ENCODE measurements at places on chromosomes 3 and 15.
A peak's percentile ranks its signal among the peaks of the same experiment; 100 is the strongest.

DNA sequence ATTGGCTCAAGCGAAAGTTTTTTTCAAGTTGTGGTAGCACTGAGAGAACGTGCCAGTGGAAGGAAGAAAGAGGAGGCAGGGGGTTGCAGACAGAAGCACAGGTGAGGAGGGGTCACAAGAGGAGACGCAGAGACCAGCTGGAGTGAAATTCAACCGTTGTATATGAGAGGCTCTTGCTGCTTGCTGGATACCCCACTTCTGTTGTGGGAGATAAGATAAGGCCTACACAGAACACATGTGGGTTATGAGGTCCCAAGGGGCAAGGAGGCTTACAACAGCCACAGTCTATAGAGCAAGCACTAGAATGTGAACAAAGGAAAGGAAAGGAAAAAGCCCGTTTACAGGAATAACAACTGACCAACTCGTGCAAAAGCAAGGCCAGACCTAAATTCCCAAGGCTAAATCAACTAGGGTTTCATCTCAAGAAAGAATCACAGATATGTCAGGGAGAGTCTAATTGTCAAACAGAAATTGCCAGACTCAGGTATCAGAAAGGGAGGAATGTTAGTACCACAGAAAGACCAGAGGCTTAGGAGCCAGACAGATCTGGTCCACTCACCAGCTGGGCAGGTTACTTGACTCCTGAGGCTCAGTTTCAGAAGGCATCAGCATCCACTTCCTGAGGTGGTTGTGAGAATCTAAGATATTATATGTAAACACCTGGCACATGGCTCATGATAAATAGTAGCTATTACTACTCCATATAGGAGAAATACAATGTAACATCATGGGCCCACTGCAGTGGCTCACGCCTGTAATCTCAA lies 60.9 kb downstream of the MSL2 start:
- no peak for DNase-seq

GRCh38 chr3:20250786-20251185 lies 64.8 kb upstream of the SGO1 start:
- DNase-seq = no peak

DNA sequence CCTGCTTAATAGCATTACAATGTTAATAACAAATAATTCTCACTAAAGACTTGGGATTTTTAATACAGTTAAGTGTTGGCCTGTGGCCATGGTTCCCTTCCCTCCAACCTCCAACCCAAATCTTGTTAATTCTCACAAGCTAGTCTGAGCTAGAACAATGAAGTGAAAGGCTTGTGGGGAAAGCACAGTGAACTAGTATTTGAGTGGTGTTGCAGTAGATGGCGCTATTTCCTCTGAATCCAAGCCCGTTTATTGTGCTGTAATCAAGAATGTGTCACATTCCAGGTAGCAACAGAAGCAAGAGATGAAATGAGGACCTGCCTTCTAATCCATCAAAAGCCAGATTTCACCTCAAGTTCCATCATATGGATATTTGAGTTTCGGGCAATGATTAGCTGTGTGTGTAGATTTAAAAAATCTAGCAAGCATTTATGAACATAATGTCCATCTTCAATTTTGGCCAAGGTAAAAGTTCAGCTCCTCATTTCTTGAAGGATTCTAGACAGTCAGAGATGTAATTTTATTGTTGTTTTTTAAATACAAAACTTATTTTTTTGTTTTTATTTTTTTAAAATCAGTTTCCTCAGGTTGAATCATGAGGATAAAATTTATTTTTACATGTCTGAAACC lies 160.7 kb downstream of the SQOR start:
- DNase-seq = no peak

DNA sequence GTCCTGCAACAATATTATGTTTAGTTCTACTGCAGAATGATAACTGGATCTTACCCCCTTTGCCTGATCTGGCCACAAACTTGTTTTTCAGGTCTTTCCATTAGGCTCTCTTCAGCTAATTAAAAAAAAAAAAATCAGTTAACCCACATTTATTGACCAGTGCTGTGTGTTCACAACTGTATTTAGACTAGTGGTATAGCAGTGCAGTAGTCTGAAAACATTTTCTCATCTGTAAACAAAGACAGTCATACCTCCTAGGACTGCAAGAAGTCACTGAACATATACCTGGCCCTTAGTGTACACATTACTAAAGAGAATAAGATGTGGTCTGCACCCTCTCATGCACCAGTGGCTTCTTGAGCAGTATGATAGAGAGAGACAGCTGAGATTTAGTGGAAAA lies 22.5 kb downstream of the LPP start:
- no peak for DNase-seq

- no peak for DNase-seq
Measured at GRCh38 chr3:122843604-122844003, 48.7 kb downstream of the SLC49A4 start.

DNA sequence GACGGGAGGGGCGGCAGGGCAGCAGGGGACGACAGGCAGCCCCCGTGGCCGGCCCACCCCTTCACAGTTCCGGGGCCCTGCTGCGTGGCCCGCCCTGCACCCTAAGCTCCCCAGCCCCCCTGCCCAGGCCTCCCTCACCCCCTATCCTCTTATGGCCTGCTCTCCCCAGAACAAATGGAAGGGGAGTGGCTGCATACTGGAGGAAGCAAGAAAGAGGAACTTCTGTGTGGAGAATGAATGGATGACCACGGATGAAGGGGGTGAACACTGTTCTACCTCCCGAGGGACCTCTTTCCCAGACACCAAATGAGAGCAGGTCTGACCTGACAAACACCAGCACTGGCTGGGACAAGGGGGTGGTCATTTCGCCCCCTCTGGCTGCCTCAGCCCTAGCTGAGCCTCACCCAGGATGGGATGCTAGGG lies 25.0 kb downstream of the SEC61A1 start:
- no peak for DNase-seq

- DNase-seq = no peak
Measured at GRCh38 chr3:54366839-54367238, 244.5 kb downstream of the CACNA2D3 start.

DNA sequence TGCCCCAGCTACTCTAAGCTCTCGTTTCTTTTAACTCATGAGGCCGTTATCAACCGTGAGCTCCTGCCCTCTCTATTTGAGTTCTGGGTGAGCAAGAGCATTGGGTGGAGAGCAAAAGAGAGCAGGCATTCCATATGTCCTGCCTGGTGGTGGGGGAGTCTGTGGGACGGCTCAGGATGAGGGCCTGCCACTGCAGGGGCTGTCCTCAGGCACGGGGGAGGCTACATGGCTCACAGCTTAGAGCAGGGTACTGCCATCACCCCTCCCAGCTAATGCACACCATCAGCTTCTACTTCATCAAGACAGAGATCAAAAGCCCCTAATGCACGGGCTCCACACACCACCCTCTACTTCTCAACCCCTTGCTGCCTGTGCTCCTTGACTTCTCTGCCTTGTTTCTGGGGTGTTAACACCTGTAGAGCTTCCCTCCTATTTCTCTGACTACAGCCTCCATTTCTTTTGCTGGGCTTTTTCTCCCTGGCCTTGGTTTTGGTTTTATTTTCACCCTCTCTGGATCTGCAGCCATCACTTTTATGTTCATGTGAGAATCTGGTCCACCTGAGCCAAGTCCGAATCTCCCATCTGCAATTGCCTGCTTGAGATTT lies 114.1 kb downstream of the ALDH1A2 start:
- DNase-seq = no peak

GRCh38 chr3:117939425-117940027 lies 1095.1 kb downstream of the IGSF11 start:
- DNase-seq = no peak

- DNase-seq = no peak
Measured at GRCh38 chr3:151923901-151924300, 50.5 kb downstream of the SUCNR1 start.

DNA sequence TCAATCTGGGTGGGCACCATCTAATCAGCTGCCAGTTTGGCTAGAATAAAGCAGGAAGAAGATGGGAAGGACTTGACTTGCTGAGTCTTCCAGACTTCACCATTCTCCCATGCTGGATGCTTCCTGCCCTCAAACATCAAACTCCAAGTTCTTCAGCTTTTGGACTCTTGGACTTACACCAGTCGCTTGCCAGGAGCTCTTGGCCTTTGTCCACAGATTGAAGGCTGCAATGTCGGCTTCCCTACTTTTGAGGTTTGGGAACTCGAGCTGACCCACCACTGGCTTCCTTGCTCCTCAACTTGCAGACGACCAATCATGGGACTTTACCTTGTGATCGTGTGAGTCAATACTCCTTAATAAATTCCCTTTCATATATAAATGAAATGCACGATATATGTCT lies 8.6 kb upstream of the LIPC start:
- no peak for DNase-seq

GRCh38 chr3:108319428-108320082 lies 23.2 kb downstream of the HHLA2 start:
- no peak for DNase-seq

DNA sequence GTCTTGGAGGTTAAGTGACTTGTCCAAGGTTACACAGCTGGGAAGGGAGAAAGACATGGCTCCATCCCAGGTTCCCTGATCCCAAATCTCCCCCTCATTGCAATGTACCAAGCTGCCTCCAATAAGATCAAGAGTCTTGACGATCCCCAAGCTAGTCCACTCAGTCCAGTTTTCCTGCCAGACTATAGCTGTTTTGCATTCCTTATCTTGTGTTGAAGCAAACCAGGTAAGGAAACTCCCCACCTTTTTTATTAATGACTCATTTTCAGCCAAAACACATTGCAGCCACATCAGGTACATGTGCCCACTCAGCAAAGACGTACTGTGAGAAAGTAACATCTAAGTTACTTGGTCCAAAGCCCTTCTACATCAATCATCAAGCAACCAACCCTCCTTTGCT lies 41.9 kb downstream of the LIPC start:
- peak; percentile 47 for DNase-seq

DNA sequence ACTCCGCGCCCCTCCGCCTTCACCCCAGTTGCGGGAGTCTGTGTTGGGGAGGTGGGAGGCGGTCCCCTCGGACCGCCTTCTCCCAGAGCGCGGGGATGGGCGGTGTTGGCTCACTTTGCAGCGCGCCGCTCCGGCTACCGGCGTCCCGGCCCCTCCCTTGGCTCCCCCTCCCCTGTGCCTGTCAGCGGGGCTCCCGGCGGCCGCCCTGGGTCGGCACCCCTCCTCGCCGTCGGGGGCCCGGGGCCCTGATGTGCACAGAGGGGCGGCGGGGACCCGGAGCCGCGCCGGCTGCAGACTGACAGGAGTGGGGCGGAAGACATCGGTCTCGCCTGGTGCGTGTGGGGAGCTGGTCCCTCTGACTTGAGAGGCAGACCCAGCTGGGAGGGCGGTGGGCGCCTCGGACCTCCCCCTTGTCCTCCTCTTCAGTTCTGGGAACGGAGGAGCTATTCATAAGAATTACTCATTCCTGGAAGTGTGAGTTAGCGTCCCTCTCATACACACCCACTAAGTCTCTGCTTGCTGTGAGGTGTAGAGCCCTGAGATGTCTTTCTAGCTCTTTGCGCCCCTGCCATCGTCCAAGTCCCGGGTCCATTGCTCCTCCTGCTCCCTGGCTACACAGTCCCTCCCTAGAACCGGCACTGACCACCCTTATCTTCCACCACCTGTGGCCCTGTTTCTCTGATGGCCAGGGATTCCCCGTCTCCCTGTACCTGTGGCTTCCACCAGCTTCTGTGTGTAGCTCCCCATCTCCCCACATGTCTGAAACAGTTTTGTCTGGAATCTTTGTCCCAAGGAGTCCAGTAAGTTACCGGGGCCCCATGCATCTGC lies 42.3 kb upstream of the ROPN1 start:
- DNase-seq = no peak
